Stimulated activated CD4-positive, alpha-beta T cell treated with anti-CD3 and anti-CD28 coated beads, Interleukin-15, amount 100 ng/mL, for 24 hours (primary cell): ENCODE measurements at places on chromosomes 7 and 10.

DNA sequence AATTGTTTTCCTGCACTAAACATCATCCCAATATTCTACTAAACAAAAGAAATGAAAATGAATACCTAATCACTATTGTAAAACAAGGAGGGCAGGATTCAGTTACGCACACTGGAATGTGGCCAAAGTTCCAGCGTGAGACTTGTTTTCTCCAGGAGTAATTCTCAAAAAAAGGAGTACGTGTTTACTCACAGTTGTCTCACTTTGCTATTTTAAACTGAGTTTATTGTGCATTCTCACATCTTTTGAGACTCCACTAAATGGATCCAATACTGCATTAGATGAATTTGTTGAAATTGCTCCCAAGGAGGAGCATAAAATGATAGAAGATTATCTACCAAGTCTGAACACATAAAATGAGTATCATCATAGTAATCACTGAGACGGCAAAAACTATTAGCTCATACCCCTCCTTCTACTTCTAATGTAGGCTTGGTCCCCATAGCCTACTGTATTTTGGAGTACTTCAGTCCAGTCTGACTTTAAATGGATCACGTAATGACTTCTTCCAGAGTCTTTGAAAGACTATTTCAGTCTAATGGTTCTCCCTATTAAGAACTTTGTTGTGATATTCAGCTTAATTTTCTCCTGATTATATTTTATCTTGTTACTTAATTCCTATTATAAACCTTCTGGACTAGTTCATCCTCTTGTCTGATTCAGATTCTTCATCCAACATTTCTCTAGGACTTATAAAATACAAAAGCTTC, 3.8 kb downstream of the GRM3 start:
- no peak for DNase-seq

- DNase-seq: no peak
Observed at GRCh38 chr10:35306852-35307251, 29.5 kb upstream of the CCNY start.

DNA sequence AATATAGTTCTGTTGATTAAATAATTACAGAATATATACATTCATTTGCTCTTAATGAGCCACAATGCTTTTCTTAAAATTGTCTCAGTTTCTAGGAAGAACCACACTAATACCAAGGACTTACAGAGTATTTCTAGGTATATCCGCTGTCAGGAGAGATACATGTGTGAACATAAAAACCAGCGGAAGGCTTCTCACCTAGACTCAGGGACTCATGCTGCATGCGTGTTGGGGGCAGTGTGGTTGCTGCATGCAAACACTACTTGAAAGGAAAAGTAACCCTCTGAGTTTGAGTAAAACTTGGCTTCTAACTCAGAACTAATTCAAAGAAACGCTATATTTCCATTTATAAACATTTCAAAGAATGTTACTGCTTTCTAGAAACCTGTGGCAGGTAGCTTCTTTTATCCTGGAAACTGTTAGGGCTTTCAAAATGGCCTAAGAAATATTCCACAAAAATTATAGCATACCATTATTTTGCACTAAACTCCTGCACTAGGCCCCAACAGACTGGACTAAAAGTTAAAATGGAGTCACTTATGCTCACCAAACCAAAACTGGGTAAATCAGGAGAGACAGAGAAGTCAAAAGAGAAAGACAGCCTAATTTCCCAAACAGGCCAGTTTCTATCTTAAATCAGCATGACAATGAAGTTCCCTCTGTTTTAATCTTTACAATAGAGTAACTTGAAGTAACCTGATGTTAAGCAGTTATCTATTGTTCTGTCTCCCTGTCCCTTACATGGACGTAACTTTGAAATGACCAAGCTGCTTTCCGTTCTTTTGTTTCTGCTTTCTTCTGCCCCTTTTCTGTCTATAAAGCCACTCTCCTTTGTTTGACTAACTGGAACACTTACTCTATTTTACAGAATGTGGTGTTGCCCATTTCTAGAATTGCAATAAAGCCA, 95.2 kb upstream of the FAM133B start:
- peak; percentile 67 for DNase-seq

- DNase-seq: peak; percentile 67
Observed at GRCh38 chr10:24209946-24210491, 1.1 kb downstream of the KIAA1217 start.

- DNase-seq: no peak
Observed at GRCh38 chr7:101171442-101171837, 6.1 kb upstream of the VGF start.

DNA sequence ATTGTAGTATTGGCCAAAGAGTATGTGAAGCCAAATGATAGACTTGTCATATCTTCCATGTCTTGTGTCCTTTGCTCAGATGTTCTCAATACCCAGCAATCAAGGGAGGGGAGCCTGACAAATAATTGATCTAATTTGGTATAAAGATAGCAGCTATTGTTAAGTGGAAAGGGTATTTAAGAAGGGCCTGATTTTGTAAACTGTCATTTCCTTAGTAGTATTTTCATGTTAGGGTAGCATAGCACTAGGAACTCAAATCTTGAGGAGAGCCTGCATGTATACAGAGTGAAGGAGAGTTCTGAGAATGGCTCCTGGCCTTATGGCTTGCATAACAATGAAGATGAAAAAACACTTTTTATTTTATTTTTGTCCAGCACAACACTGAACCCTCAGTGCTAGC, 53.1 kb downstream of the GNAI1 start:
- no peak for DNase-seq

DNA sequence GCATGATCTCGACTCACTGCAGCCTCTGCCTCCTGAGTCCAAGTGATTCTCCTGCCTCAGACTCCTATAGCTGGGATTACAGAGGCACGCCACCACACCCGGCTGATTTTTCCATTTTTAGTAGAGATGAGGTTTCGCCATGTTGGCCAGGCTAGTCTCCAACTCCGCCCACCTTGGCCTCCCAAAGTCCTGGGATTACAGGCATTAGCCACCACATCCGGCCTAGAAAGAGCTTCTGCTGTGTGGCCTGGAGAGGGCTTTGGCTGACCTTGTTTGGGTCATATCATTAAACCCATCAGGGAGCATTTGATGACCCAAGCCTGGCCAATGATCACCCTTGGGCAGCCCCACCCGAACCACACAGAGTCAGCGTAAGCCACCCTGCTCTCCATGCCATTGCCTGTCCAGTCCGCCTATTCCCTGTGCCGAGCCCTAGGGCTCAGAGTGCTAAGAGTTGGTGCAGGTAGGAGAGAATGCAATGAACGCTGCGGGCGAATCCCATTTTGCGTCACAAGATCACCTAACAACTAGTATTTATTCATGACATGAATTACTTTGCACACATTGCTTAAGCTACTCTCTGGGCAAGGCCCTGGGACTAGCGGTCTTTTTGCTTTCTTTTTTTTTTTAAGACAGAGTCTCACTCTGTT, 22.3 kb upstream of the GDI2 start:
- DNase-seq: no peak

DNA sequence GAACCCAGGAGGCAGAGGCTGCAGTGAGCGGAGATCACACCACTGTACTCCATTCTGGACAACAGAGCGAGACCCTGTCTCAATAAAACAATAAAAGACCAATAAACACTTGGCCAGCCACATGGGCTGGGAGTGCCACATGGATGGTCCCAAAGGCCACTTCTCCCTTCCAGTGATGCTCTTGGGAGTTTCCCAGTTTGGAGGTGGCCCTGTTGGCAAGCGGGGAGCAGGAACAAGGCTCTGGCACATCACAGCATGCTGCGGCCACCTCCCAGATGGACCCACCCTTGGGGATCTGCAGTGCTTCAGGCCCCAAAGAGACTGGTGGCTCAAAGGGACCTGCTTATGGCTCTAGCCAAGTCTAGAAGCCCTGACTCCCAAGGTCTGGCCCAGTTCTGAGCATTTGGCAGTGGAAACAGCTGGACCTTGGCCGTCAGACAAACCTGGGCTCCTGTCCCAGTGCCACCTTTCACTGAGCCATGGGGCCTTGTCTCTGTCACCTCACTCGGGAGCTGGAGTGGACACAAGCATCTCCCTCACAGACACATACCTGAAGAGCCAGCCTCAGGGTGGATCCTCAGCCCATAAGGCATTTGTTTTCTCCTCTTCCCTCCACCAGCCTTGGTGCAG, 91.7 kb downstream of the COL13A1 start:
- DNase-seq: no peak

GRCh38 chr7:120725376-120726039, 132.4 kb downstream of the TSPAN12 start:
- no peak for DNase-seq

- peak; percentile 50 for DNase-seq
Observed at GRCh38 chr7:156473476-156474240, 166.9 kb upstream of the RNF32 start.

- peak; percentile 8 for DNase-seq
Observed at GRCh38 chr7:134632937-134633540, 13.6 kb upstream of the BPGM start.

GRCh38 chr10:68756766-68757165, 35.7 kb downstream of the CCAR1 start:
- no peak for DNase-seq

- DNase-seq: no peak
Observed at GRCh38 chr7:42880392-42880791, 31.5 kb downstream of the C7orf25 start.

- DNase-seq: no peak
Observed at GRCh38 chr10:30192846-30193608, 133.6 kb upstream of the JCAD start.

GRCh38 chr7:19989906-19990305, 216.5 kb upstream of the TMEM196 start:
- DNase-seq: no peak

DNA sequence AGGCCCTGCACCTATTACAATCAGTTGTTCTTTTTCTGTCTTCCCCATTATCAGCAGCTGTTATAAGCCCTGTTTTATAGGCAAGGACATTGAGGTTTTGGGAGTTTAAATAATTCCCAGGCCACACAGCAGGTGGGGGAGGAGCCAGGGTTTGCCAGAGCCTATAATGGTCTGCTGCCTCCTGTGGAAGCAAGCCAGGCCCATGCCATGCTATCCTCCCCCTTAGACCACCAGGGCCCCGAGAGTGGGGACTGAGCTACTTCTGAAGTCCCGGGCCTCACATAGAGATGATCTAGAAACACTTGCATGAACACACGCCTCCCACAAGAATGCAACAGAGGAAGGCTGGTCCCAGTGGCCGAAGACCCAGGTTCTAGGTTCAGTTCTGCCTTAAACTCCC, 141.7 kb downstream of the SH3PXD2A start:
- no peak for DNase-seq

DNA sequence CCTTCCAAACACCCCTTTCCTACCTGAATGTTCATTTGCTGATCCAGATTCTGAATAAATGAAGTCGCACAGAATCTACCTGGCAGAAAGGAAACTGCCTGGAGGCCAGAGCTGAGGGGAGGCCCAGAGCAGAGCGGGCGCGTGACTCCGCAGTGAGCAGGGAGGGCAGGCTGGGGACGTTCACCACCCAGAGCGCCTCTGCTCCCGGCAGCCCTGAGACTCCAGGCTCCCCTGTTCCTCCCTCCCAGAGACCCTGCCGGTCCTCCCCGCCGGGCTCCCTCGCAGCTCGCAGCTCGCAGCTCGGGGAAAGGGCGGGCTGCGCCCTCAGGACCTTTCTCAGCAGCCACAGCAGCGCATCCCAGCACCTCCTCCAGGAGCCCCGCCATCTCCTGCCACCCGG, 176.7 kb upstream of the ZNF32 start:
- no peak for DNase-seq

GRCh38 chr10:44958196-44958897, 1.3 kb upstream of the RASSF4 start:
- DNase-seq: no peak

- DNase-seq: peak; percentile 58
Observed at GRCh38 chr10:22246680-22247391, 29.0 kb upstream of the EBLN1 start.

GRCh38 chr7:17313194-17313593, 14.7 kb downstream of the AHR start:
- DNase-seq: no peak

GRCh38 chr7:64685091-64685490, 19.2 kb downstream of the ZNF107 start:
- no peak for DNase-seq

DNA sequence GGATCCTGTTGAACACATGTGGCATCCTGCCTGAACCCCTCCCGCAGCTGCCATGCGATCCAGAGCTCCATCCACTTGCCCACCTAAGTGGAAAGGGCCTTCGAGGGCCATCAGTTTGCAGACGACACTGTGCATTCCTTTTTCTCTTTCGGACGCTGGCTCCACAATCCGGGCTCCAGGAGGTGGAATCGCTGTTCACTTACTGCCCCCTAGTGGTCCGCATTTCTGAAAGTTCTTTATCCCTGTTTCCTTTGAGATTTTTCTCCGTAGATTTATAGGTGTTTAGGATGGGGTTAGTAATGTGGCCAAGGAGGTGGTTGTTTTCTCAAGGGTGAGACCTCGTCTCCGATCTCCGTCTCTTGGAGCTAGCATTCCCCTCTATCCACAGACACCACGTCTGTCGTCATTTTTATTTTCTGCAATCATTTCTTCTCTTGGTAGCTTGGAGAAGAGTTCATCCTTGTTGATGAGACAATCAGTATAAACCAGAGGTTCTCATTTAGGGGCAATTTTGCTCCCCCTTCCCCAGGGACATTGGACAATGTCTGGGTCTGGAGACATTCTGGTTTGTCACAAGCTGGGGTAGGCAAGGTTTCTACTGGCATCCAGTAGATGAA, 204.6 kb downstream of the ARHGAP21 start:
- peak; percentile 64 for DNase-seq

- DNase-seq: no peak
Observed at GRCh38 chr7:144468990-144469732, 65.7 kb upstream of the NOBOX start.

- no peak for DNase-seq
Observed at GRCh38 chr10:127150136-127150535, 46.3 kb downstream of the INSYN2A start.

DNA sequence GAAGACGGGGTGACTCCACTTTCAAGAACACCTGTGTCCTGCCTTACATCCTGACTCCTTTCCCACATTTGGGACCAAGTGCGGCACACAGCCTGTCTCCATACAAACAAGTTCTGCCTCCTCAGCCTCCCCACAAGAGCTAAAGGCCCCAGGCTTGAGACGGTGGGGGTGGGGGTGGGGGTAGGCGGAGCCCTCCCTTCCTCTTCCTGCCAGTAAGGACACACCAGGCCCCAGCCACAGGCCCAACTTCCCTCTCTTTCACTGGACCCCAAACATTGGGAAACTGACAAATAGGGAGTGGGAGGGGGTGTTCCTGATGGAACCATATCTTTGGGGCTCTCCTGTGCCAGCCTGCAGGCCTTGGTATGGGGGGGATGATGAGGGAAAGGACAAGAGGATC, 4.6 kb downstream of the CDK5 start:
- no peak for DNase-seq

DNA sequence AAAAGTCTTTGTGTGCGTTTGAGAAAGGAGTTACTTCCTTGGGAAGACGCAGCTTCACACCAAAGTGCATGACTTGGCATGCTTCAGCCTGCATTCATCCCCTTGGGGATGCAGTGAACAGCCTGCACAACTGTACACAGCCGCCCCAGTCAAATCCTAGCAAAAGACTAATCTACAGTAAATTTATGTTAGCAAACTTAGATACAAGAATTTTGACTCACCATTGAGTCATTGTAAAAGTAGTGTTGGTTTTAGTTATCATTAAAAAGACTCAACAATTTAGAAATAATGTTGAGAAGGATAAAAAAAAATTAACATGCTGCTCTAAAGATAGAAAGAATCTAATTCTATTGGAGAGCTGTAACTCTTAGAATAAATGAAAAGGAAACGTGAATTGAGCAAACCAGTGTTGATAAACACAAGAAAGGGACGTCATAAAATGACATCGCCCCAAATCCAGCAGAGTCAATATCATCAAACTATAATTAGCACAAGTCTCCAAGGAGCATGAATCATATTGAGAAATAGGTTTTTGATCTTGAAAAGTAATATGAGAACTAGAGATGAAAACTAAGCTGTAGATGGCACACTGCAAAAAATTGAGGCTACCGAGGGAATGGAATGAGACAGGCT, 11.9 kb upstream of the OPTN start:
- no peak for DNase-seq
